ENCODE measurements at places on chromosomes 4 and X.

GRCh38 chrX:150473371-150473770 lies 95.0 kb upstream of the MTM1 start:
- DNase-seq, result no peak

GRCh38 chrX:95797344-95797743 lies 887.3 kb upstream of the DIAPH2 start:
- DNase-seq, result no peak

GRCh38 chr4:106172861-106173260 lies 143.1 kb downstream of the TBCK start:
- no peak for DNase-seq

DNA sequence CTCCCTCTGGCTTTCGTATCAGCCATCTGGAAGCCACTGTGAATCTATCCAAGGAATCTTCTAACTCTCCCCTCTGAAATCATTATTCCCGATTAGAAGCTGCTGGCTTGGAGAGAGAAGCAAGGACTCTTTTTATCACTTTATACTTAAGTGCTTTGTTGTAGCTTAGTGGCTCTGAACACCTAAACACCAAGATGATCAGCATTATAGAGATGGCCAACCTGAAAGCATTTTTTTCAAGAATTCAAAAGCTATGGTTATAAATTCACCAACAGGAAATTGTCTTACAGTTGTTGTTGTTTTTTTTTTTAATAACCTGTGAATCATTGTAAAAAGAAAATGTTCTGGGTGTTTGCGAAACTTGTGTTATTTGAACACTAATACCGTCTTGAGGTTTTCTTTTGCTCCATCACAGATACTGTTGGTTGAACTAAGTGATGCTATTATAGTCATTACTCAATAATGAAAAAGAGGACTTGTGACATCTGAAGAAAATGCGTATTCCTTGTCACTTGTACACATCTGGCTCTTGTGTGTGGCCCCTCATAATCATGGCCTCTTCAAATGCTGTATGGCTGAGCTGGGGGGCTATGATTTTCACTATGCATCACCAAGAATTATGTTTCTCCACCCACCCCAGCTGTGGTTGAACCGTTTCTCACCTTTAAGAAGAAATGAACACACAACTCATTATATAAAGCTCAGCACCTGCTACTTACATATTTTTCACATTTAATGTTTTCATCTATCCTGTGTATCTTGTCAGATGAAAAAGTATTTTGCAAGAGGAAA lies 11.8 kb upstream of the SMIM43 start:
- DNase-seq, result no peak

All from cerebellar cortex (tissue), 1 donor.